Breast epithelium (tissue), 4 donors: ENCODE measurements at places on chromosomes 12 and 14. TPM values are rescaled to one million over a fixed set of nuclear protein-coding genes. Genes with fewer than 3 reads are reported as not detected.

DNA sequence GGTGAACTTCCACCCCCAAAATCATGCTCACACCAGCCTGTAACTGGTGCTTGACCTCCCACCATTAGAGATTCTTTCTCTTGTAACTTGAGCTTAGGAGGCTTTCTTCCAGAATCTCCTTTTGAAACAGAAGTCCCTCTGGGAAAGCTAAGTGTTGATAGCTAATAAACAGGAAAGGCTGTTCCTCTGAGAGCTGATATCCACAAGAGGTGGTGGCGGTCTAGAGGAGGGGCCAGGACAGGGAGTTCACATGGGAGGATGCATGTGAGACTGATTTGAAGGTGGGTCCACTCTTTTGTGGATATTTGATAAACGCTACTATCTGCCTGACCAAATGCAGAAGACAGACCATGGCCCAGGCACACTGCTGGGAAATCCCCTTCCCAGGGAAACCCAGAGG is 10.2 kb upstream of the PRMT8 start:
- DNase-seq = no peak

GRCh38 chr12:49094160-49094974 is at the start of gene DHH:
DHH (minus strand) TSS chr12:49094801; CDS start chr12:49094512, 289 bp downstream.
- no peak for DNase-seq

- no peak for DNase-seq
Observed at GRCh38 chr14:72052356-72052755, 120.1 kb downstream of the RGS6 start.

GRCh38 chr12:31018790-31019505 is 54.7 kb upstream of the DDX11 start:
- no peak for DNase-seq

GRCh38 chr12:51924551-51925319 is 17.4 kb downstream of the ACVRL1 start:
- peak; percentile 33 for DNase-seq

DNA sequence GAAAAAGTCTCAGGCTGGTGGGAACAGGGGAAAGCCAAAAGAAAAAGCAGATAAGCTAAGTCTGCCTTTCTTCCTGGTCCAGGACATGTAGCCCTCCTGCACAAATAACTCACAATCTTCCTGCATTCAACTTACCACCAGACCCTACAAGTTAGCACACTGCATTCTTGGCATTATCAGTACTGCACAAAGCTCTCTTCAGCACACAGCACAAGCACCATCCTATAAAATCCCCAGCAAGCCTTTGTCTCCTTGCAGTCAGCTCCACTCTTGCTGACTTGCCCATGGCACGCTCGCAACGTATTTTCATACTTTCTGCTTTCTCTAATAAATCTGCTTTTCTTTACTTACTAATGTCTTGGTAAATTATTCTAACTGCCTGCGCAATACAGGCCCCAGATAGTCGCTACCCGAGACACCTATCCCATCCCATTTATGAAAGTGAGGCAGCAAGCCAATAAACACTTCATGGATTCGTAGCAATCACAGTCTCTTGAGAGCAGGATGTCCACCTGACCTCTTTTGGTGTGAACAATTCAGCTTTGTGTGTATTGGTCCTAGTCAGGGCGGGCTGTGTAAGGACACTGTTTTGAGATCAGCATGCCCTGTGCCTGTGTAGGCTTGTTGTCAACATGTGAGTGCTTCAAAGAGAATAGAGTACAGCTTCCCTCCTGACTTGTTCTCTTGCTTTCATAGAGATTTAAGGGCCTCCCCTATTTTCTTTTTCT is 49.0 kb downstream of the TMEM117 start:
- DNase-seq = peak; percentile 60

DNA sequence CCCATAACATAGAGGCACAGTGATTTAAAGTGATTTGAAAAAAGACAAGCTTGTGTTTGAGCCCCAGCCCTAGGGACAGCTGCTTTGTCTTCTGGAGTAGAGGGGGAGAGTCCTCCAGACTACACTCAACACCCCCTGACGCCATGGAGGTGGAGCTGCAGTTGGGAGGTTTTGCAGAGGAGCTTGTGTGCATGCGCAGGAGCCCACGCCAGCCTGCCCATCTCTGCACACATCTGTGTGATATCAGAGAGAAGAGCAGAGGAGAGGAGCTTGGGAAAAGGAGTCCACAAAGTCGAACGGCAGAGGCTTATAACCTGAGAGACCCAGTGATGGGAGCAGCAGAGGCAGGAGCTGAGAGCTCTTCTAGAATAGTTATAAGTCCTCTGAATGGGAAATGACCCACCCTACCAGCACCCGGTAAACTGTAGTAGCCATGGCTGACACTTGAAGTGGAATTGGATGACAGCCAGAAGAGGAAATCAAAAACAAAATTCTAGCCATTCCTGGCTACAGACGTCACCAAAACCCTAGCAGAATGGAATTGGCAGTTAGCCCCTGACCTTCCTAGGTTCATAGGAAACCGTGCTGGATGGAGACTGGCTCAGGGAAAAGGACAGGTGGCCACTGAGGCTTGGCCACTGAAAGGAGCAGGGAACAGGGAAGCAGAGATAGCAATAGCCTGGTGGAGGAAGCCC is 185.1 kb upstream of the VASH1 start:
- no peak for DNase-seq

DNA sequence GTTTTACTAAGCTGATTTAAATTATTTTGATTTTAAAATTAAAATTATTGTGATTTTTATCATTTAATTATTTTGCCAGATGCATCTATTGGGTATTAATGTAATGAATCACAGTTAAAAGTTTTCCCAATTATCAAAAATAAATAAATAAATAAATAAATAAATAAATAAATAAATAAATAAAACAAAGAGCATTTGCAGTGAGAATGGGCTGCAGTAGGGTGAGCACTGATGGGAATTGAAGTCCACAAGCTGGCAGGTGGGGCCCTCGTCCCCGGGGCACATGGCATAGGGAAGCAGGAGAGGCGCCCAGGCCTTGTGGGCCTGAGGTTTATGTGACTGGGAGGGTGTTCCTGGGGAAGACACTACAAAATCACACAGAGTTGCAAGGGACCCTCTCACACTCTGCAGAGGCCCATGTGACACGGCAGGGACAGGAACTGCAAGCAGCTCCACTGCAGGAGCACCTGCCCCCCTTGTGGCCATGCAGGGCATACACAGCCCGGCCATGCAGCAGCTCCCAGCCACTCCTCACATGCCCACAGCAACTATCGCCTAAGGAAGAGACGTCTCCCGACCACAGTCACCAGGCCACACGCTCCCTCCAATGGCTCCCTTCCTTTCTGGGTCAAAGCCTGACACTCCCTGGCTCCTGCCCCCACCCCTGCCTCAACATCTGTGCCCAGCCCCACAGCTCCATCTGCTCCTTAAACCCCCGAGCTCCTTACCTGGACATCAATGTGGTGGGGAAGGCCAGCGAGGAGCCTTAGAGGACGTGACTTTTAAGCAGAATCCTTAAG is 256.3 kb upstream of the SFSWAP start:
- DNase-seq = no peak

GRCh38 chr14:52391881-52392615 is 77.9 kb downstream of the PTGER2 start:
- no peak for DNase-seq

DNA sequence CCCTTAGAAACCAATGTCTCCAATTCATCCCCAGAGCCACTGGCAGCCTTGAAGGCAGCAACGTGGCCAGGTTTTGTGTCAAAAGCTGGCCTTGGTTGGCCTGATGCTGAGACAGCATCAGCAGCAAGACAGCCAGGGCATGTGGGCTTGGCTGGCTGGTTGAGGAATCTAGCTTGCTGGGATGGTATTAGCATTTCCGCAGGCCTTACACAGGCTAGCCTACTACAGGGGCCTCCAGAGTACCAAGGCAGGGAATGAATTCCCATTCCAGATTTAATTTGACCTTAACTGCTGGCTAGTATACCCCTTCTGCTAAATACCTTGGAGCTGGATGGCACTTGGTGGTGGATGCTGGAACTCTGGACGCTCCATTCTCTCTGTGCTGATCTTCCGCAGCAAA is 15.8 kb downstream of the NGDN start:
- no peak for DNase-seq

DNA sequence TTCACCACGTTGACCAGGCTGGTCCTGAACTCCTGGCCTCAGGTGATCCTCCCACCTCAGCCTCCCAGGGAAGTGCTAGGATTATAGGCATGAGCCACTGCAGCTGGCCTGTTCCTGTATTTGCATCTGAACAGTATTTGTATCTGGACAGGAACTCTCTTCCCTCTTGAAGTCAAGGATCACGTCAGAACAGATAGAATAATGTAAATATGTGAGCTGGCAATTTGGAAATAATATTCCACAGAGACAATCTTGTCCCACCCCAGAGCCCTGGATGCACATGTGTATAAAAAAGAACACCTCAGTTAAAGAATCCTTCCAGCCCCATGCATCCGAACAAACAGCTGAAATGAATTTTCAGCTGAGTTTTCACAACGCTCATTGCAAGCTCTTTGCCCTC is 118.3 kb downstream of the VEZT start:
- DNase-seq = no peak

DNA sequence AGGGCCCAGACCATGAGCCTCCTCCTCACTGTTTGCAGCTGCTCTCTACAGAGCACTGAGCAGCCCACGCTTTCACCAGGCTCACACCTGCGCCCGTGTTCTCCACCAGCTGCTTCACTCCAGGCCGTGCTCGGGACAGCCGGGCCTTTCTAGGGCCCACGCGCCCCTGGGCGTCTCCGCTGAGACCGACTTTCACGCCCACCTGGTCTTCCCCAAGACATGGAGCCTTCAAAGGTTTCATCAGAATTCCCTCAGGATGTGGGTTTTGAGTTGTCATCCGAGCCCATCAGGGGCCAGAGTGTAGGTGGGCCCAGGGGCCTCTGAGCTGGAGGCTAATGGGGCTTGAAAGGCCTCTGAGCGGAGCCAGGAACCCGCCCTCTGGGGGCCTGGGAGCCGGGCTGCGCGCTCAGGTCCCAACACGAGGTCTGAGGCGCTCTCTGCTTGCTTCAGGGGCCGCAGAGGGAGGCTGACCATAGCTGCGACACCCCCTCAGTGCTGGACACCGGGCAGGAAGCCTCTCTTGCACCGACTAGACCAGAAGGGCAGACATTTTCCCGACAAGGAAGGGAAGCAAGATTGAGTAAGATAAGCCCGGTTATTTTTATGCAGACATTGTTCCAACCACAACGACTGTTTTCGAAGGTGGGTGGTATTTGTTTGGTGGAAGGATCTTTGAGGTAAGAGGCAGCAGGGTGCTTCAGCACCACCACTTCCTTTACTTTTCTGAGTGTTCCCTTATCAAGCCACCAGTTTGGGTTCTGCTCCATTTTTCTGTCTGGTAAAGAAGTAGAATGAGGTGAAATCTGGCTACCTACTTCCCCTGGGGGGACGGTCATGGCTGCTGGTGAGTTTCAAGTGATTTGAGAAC is 125.0 kb upstream of the FUT8 start:
- no peak for DNase-seq

DNA sequence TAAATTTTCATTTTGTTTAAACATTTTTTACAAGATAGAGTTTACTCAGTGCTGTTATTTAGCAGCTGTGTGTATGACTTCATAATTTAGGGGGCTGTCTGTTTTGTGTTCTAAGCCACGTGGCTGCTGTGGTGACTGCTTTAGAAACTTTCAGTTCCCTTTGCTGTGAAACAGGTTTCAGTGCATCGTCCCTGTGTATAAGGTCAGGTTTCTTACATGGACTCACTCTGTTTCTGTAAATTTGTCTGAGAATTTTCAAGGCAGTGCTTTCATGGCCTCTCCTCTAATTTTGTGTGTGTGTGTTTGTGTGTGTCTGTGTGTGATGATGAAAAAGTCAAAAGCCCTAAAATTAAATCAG is 32.4 kb downstream of the BICD1 start:
- DNase-seq = no peak

- no peak for DNase-seq
Observed at GRCh38 chr14:56198438-56198837, 80.2 kb downstream of the PELI2 start.

GRCh38 chr12:43425361-43425760 is 126.6 kb downstream of the ADAMTS20 start:
- DNase-seq = no peak

Gene ACOT6
- total RNA-seq = not detected

Gene IAPP
- total RNA-seq = not detected

Gene DHH
- total RNA-seq = 1.6 TPM

Gene KRT78
- total RNA-seq = not detected

Gene ACSS3
- total RNA-seq = 46.5 TPM

Gene RIPK3
- 13.4 TPM for total RNA-seq
